ENCODE measurements at places on chromosomes 2 and 18.

GRCh38 chr2:196466581-196466980 lies 172.9 kb upstream of the CCDC150 start:
- no peak for DNase-seq

DNA sequence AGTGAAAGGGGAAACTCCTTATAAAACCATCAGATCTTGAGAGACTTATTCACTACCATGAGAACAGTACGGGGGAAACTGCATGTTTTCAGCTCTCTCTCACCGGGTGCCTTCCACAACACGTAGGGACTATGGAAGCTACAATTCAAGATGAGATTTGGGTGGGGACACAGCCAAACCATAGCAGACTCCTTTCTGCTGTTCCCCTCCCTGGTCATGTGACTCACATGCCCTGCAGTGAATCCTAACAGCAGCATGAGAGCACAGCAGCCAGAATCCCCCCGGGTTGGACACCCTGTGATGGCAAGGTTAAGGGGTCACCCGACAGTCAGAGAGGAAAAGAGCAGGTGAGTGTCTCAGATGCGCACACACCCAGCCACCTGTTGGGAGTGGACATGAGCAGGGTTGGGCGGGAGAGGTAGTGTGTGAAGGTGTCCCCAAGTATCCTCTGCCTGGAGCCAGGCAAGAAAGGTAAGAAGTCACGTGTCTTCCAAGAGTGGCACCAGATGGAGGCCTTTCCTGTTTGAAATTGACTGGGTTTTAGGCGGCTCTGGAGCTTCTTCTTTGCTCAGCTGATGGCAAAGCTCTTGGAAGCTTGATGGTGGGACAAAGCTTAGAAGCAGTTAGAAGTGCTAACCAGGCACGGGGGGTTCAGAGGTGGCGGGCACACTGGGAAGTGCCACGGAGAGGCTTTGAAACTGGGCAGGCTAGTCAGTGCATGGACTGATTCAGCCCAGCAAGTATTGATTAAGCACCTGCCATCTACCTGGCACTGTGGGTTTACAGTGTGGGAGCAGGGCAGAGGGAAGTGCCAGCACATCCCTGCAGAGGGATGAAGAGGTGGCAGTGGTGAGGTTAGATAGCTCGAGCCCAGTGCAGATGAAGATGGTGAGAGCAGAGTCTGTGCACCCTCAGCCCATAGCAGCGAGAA lies 68.7 kb downstream of the RHOB start:
- DNase-seq: no peak

DNA sequence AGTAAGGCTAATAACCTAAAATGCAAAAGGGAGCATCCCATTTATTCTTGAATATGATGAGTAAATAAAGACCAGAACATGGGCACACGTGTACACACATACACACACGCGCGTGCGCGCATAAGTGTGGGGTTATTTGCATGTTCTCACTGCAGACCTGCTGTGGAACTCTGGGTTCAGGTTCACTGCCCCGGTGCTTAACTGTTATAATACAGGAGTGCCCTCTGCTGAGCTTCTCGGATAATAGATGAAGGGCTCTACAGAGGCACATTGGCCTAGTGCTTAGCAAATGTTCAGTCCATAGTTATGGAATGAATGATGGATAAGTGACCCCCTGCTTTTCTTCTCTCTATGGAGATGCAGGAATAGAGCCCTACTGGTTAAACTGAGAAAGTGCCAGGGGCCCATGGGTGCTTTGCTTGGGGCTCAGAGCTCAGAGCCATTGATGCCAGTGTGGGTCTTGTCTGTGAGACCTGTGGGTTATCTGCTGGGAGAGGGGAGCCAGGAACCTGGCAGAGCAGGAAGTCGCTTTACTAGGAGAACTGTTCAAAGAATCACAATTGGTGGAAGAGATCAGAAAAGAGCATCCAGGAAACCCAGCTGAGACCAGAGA lies 3.6 kb upstream of the ARL4C start:
- DNase-seq: peak; percentile 72

DNA sequence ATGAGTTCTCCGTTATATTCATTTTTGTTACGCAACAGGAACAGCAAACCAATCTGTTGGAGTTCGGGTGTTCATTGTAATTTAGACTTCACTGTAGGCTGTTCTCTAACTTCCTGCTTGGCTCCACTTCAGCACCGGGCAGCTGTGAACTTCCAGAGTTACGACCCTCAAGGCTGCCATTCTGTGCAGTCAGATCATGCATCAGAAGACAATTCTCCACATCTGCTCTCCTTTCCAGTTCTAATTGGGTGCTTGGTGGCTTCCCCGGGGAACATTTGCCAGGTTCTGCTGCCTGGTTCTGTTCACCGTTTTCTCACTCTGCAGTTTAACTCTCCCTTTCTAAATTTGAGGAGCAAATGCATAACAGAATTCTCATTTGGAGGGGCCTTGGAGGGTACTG lies 237.7 kb downstream of the NYAP2 start:
- DNase-seq: peak; percentile 16

- DNase-seq: no peak
These were observed 28.1 kb upstream of the ZCCHC2 start for GRCh38 chr18:62494764-62495163.

GRCh38 chr2:209593930-209594329 lies 170.1 kb downstream of the MAP2 start:
- DNase-seq: no peak

Data from Ammon's horn (tissue), 1 donor.